Midbrain (tissue), 1 donor: ENCODE measurements at places on chromosomes 1 and 21.

DNA sequence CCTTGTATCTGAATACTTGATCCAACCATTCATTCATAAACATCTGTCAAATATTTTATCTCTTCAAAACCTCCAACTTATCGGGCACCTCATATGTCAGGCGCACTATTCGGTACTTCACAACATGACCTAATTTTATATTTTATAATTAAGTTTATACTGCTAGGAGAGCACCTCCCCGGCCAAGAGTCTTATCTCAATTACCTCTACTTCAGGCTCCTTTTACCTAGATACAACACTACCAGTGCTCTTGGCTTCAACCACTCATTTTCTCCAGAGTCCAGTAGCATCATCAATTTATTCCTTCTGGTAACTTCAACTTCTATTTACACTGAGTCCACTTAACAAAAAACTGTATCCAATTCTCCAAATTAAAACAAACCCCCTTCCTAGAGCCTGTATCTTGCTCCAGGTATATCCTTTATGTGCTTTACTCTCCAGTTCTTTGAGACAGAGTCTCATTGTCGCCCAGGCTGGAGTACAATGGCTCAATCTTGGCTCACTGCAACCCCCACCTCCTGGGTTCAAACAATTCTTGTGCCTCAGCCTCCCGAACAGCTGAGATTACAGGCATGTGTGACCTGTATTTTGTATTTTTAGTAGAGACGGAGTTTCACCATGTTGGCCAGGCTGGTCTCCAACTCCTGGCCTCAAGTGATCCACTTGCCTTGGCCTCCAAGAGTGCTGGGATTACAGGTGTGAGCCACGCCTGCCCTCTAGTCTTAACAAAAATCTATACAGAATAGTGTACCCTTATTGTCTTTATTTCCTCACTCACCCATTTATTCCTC is 18.8 kb downstream of the GPBP1L1 start:
- DNase-seq, result no peak

GRCh38 chr1:183272390-183272848 is 86.4 kb downstream of the LAMC2 start:
- DNase-seq, result no peak

- DNase-seq, result no peak
Measured at GRCh38 chr1:50373532-50373931, 49.7 kb downstream of the DMRTA2 start.

DNA sequence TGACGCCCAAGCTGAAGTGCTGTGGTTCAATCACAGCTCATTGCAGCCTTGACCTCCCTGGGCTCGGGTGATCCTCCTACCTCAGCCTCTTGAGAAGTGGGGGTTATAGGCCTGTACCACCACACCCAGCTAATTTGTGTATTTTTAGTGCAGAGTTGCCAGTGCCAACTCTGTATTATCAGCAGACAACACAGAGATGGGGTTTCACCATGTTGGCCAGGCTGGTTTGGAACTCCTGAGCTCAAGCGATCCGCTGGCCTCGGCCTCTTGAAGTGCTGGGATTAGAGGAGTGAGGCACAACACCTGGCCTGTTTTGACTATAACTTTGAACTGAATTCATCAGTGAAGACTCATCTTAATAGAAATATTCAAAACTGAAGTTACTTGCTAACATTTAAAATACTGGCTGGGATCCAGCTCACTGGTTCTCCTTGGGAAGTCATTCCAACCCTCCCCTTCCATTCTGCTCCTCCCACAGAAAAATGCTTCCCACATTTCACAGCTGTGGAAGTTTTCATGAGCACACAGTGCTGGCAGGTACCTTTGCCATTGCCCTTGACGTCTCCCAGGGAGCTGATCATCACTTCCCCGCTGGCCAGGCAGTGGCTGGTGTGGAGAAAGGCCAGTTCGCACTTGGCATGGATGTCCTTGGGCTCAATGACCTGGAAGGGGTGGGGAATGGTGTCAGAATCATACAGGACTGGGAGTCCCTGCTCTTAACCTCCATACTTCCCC is 4.7 kb downstream of the SELENBP1 start:
- DNase-seq, result no peak
